GOT3 (cell line): ENCODE measurements at places on chromosomes 7 and 10.

DNA sequence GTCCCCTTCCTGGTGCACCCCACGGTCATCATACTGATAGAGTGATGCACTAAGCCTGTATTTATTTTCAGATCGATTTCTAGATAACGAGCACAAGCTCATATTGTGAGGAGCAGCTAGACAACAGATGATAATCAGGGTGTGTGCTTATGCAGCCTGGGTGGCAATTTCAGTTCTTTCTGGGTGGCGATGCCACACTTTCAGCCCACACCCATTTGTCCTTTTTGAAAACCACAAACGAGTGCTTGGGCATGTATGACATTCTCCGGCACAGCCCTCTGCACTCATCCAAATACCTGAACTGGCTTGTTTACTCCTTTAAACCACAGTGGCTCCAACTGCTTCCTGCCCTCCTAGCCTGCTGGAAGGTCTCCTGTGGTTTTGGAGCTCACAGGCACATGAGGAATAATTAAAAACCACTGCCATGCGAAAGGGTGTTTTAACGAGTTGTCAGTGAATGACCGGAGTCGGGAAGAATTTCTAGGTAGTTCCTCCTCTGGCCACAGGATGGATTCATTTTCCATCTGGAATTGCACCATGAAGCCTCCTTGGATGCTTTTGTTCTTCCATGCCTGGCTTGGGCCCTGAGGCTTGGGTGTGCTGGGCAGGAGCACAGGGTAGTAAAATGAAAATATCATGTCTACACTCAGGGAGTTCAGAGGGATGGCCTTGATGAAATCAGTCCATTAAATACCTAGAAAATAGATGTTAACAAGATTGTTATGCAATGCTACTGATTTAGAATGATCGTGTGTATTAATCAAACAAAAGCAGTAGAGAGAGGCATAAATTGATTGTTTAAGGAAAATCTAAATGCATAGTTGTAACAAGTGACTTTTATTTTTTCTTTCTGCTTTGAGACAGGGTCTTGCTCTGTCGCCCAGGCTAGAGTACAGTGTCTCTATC lies 52.4 kb upstream of the ITGB1 start:
- no peak for DNase-seq

DNA sequence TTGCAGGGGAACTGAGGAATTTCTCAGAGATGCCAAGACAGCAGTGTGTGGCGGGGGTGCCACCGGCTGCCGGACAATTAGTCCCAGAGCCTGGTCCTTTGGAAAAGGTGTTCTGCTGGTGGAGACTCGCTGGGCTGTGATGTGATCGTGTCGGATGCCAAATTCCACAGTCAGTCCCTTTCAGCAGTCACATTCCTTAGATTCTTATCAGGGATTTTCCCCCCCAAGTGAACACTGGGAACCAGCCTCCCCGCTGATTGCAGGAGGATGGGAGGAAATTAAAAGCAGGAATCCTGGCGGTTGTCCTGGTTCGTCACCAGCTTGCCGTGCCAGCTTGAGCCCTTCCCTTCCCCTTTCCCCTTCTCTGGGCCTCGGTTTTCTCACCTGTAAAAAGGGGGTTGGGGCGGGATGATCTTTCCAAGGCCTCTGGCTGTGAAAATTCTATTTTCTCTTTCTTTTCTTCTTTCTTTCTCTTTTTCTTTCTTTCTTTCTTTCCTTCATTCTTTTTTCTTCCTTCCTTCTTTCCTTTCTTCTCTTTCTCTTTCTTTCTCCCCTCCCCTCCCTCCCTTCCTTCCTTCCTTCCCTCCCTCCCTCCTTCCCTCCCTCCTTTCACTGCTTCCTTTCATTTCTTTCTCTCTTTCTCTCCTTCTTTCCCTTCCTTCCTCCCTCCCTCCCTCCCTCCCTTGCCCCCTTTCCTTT lies 39.6 kb downstream of the COL26A1 start:
- DNase-seq: no peak

DNA sequence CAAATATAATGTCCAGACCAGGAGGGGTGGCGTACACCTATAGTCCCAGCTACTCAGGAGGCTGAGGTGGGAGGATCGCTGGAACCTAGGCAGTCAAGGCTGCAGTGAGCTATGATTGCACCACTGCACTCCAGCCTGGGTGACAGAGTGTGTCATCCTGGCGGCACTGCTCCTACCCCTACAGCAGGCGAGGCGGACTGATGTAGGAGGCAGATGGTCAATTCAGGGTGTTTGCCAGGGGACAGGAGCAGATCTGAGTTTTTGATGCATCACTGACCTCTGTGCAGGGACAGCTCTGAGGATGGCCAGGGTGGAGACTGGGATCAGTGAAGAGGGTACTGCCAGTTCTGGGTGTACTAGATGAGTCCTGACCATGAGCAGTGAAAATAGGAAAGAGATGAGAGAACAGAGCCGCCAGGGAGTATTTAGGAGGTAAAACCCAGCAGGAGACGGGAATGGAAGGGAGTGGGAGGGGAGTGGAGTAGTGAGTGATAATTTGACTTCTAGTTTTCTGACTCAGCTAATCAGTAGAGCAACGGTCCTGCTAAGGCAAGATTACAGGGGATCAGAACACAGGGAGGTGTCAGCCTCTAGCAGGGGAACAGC lies 75.3 kb downstream of the HIP1 start:
- no peak for DNase-seq

- no peak for DNase-seq
Measured at GRCh38 chr7:35691827-35692307, 3.1 kb downstream of the HERPUD2 start.

DNA sequence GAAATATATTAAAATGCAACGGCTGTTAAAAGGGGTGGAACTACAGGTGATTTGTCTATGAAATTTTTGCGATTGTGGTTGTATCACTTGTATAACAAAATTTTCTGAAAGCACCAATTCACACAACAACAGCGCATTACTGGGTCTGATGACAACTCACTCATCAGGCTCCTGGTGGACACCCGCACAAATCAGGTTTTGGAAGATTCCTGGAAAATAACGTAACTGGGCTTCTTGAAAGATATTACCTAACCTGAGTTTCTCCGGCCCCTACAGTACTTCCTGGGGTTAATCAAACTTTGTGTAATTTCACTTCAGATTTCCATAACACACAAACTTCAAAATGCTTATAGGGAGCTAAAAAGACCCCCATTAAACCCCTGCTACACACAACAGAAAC lies 7.6 kb downstream of the SNX8 start:
- DNase-seq: no peak

- no peak for DNase-seq
Measured at GRCh38 chr10:43682956-43683355, 34.3 kb upstream of the ZNF32 start.

DNA sequence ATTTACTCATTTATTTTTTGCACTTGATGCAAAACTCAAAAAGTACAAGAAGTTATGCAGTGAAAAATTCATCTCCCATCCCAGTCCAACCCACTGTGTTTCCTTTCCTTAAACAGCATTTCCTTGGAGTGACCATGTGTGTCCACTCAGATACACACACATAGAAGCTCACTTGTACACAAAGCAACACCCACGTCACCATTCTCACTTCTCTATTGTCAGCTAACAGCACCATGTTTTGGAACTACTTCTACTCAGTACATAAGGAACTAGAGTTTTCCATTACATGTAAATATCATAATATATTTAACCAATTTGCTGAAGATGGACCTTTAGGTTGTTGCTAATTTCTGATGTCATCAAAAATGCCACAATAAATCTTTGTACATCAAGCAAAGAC lies 167.6 kb downstream of the GRID1 start:
- no peak for DNase-seq

DNA sequence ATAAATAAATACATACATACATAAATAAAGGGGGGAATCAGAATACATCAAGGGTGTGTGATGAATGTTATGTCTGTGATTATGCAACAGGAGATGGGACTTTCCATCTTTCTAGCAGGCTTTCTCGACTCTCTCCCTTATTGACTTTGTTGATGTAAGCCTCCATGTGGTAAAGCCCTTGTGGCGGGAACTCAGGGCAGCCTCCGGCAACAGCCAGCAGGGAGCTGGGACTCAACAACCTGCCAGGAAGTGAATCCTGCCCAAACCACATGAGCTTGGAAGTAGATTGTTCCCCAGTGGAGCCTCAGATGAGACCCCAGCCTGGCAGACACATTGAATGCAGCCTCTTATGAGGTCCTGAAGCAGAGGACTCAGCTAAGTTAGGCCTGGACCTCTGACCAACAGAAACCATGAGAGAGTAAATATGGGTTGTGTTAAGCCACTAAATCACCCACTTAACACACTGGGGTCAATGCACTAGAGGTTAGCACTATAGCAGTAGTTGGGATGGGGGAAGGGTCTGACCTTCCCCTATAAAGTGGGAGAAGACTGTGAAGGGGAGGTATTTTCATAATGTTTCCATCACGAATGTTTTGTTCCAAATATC lies 104.0 kb downstream of the JCAD start:
- no peak for DNase-seq

DNA sequence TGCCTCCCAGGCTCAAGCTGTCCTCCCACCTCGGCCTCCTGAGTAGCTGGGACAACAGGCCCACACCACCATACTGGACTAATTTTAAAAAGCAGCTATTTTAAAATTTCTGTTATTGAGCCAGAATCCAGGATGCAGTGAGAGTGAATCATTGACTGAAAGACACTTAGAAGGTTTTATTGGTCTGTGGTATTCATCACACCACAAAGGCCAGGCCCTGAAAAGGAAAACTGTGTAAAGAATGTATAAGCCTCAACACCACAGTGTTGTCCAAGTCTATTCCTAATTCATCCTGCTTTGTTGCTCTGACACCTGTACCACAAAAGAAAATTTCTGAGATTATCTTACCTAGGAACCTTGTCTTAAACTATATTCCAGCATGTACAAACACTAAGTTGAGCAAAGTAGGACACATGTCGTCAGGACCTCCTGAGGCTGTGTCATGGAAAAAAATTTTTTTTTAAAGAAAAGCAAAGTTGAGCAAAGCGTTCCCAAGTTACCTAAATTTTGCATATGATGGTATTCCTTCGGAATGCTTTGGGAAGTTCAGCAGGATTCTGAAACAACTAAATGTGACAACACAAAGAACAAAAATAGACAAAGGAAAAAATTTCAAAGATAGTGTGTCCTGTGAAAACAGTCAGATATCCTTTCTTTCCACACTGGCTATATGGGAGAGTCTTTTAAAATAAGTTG lies 129.6 kb upstream of the MKLN1 start:
- no peak for DNase-seq

DNA sequence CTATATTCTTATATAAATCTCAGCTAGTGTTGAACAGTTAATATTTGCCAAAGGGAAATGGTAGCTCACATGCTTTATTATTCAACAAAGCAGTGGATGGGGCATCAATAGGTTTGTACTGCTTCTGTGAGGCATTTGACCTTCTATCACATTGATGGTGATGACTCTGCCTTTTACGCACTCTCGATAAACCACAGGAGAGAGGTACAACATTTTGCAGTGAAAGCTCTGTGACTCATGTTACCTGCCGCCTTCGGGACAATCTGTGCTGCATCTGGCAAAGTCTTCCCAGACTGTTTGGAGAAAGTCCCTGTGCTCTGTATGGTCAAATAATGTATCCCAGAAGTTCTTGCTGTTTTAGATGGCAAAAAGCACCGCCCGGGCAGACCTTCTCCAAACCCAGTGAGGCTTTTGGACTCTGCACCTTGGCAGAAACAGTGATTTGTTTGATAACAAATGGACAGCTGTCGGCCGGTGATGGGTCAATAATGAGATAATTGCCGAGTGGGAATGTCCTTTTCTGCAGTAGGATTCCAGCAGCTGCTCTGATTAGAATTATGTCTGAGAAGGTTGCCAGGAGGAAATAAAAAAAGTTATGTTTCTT lies 61.0 kb downstream of the PLPP4 start:
- no peak for DNase-seq

GRCh38 chr7:149717481-149717880 lies 55.9 kb downstream of the ZNF467 start:
- no peak for DNase-seq

GRCh38 chr7:78253850-78254725 lies 455.5 kb downstream of the PHTF2 start:
- no peak for DNase-seq

DNA sequence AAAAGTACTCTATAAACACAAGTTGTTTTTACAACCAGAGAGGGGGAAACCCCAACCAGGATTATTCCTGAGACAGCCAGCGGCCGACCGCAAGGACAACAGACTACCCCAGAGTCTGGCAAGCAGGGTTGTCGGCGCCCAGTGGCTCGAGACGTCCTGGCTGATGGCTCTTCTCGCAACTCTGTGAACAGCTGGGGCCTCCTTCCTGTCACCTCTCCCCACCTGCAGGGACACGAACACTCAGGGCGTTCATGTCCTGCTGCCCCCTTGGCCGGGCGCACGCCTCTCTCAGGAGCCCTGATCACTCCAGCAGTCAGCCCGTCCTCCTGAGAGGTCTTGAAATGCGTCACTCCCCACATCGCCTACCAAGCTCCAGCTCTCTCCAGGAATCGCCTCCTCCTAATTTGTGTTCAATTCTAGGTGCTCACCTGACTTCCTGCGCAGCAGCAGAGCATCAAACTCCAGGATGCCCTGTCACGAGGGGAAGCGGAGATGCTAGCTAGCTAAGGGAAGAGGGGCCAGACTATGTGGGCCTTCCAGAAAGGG lies 66.4 kb upstream of the TNRC18 start:
- DNase-seq: no peak

- DNase-seq: no peak
Measured at GRCh38 chr10:99926925-99927720, 82.6 kb downstream of the DNMBP start.

GRCh38 chr7:5448378-5449037 lies 24.9 kb upstream of the TNRC18 start:
- no peak for DNase-seq

- DNase-seq: no peak
Measured at GRCh38 chr10:3499120-3499519, 285.9 kb downstream of the KLF6 start.

DNA sequence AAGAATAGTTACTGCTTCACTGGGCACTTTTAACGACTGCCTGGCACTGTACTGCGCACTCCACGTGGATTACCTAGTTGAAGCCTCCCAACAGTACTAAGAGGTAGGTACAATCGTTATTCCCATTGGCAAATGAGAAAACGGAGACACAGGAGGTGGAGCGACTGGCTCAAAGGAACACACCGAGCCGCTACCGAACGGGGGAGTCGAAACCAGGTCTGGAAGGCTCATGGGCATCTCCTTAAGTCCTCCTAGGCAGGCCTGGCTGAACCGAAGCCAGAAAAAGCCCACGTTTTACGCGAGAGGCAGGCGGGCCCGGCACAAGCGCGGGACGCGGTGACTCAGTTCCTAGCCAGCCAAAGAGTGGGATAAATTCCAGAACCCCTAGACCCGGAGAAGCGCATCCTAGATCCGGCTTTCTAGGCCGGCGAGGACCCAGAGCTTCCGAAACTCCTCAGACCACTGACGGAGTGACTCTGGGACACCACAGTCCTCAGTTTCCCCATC lies 472 bp downstream of the PDAP1 start:
- DNase-seq: peak; percentile 45

- DNase-seq: no peak
Measured at GRCh38 chr7:140281255-140281654, 104.5 kb upstream of the KDM7A start.

DNA sequence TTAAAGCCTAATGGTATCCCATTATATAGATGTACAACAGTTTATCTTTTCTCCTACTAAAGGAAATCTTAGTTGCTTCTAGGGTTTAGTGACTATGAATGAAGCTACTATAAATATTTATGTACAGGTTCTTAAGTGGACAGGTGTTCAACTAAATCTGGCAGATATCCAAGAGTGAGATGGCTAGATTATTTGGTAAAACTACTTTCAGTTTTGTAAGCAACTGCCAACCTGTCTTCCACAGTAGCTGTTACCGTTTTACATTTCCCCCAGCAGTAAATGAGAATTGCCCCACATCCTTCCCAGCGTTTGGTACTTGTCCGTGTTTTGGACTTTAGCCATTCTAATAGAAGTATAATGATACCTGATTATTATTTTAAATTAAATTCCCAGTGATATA lies 144.9 kb upstream of the MAGI2 start:
- DNase-seq: no peak

GRCh38 chr10:86035791-86036543 lies 330.6 kb downstream of the GRID1 start:
- DNase-seq: no peak
